ENCODE measurements at places on chromosomes 16 and 17.

- no peak for DNase-seq
These were observed 7.7 kb downstream of the JPT1 start for GRCh38 chr17:75146592-75146991.

- DNase-seq, result no peak
These were observed 28.5 kb downstream of the HSD17B2 start for GRCh38 chr16:82063456-82064082.

DNA sequence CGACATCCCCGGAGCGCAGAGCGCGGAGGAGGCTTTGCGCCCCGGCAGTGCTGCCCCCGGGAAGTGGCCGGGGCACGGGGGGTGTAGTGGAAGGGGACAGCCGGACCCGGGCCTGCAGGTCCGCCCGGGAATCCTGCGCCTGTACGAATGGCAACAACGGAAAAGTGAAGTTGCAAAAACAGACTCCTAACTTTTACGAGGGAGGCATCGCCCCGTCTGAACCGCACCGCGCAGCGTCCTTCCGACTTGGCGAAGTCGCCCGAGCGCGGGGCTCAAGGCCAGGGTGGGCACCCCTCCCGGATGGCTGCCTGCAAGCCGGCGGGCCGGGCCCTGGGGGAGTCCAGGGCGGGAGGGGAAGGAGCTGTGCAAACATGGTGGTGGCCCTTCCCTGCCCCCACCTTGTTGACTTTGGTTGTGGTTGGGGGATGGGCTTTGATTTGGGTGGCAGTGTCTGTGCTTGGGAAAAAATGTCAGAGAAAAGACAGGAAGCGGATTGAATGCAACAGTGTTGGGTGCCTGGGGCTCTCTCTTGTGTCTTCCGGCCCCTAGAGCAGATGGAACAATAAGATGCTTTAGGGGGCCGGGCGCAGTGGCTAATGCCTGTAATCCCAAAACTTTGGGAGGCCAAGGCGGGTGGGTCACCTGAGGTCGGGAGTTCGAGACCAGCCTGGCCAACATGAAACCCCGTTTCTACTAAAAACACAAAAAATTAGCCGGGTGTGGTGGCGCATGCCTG, 675 bp downstream of the RNF213 start:
- peak; percentile 56 for DNase-seq

GRCh38 chr17:69763503-69763902, 311.5 kb upstream of the KCNJ16 start:
- no peak for DNase-seq

- no peak for DNase-seq
These were observed 67.7 kb downstream of the ZDHHC7 start for GRCh38 chr16:84943620-84944019.

GRCh38 chr16:17307504-17307903, 163.3 kb downstream of the XYLT1 start:
- no peak for DNase-seq

DNA sequence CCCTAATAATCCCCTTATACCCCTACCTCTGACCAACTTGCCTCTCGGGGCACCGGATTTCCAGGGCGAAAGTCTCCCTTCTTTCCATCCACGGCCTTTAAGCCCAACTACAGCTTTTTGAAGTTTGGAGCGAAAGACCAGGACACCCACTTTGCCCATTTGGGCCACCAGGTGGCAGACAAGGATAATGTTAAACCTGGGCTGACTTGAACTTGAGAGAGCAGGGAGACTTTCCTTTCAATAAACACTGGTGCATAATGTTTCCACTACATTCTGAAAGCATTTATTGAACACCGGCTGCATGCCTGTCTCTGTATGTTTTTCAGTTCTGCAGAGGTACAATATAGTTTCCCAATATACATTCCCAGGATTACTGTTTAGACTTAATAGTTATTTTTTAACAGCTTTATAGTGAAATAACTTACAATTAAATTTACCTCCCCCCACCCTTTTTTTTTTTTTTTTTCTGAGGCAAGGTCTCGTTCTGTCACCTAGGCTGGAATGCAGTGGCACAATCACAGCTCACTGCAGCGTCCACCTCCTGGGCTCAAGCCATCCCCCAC, 6.9 kb upstream of the CES3 start:
- peak; percentile 42 for DNase-seq

DNA sequence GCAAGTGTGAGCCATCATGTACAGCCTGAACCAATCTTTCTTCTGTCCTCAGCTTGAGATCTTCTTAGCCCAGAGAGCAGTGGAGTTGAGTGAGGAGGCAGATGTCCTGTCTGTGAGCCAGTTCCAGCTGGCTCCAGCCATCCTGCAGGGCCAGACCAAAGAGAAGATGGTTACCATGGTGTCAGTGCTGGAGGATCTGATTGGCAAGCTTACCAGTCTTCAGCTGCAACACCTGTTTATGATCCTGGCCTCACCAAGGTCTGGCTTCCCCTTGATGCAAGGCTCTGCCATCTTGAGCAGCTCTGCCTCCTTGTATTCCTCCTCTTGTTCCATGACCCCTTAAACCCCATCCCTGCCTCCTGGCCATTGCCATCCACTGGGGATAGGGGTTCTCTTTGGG, 9.6 kb downstream of the CDK5RAP3 start:
- no peak for DNase-seq

DNA sequence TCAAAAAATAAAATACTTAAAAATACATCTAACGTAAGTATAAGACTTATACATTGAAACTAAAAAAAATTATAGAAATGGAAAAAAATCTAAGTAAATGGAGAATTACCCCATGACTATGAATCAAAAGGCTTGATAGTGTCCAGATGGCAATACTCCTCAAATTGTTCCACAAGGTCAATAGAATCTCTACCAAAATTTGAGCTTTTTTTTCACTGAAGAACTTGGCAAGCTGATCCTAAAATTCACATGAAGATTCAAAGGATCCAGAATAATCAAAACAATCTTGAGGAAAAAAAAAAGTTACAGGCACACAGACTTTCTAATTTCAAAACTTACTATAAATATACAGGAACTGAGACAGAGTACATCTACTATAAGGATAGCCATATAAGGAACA, 448.4 kb upstream of the CDH11 start:
- no peak for DNase-seq

GRCh38 chr17:67433248-67433924, 56.3 kb downstream of the PITPNC1 start:
- no peak for DNase-seq

GRCh38 chr16:81492965-81493754, 48.6 kb downstream of the CMIP start:
- no peak for DNase-seq

- DNase-seq, result no peak
These were observed 7.1 kb downstream of the TEKT3 start for GRCh38 chr17:15334266-15334665.

- peak; percentile 99 for DNase-seq
These were observed 12.7 kb upstream of the ARHGAP23 start for GRCh38 chr17:38415250-38416194.

DNA sequence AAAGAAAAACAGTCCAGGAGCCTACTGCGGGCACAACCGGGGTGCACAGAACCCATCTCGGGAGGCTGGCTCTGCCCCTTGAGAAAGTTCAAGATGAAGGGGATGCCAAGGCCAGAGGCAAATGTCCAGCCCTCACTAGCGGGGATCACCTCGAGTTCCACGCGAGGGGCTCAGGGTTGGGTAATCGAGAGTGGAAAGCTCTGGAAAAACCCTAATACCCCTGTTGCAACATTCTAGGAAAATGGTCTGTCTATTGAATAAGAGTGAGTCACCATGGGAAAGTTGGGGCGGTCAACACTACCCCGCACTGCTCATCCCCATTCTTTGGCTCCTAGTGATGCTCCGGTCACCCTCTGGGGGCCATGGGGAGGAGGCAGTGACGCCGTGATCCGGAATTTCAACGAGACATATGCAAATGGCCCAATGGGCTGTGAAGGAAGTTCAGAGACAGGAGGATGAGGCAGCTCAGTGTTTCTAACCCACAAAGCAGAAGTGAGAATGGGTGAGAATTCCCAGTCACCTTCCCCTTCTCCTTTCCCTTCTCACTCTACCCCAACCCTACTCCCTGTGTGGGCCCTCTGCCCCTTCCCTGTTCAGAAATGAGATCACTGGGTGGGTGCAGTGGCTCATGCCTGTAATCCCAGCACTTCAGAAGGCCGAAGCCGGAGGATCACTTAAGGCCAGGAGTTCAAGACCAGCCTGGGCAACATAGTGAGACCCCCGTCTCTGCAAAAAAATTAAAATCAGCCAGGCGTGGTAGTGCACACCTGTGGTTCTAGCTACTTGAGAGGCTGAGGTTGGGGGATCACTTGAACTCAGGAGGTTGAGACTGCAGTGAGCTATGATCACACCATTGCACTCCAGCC, 22.4 kb downstream of the SOCS3 start:
- DNase-seq, result no peak

GRCh38 chr16:88403794-88404581, 21.2 kb downstream of the ZNF469 start:
- no peak for DNase-seq

- DNase-seq, result no peak
These were observed 1.2 kb upstream of the METTL9 start for GRCh38 chr16:21598206-21598605.

DNA sequence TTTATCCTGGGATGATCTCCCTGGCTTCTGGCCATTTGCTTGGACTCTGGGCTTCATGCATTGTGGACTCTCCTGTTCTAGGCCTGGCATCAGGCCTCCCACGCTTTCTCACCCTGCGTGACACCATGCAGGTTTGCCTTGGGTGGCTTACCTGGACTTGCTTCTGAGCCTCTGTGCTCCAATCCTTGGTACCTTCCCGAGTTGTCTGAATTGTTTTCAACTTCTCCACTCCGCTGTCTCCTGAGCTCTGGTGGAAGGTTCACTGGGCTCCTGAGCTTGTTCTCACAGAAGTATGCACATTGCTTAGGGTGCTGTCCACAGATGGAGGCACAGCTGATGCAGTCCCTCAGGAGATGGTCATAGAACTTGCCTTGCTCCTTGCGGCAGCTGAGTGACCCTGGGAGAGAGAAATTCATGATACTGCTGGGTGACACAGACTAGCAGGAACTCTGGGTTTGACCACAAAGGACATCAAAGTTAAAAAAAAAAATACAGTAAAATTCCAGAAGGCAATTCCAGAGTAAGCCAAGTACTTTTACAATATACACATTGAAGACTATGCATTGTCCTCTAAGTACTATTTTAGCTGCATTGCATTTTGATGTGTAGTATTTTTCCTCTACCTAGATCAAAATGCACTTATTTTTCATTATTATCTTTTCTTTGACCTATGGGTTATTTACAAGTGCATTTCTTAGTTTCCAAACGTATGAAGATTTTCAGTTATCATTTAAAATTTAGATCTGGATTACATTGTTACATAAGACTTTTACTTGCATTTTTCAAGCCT, 23.1 kb downstream of the TNFRSF13B start:
- no peak for DNase-seq

Measured in NCI-H1436 (cell line).